ENCODE measurements at places on chromosomes 7 and 10.

DNA sequence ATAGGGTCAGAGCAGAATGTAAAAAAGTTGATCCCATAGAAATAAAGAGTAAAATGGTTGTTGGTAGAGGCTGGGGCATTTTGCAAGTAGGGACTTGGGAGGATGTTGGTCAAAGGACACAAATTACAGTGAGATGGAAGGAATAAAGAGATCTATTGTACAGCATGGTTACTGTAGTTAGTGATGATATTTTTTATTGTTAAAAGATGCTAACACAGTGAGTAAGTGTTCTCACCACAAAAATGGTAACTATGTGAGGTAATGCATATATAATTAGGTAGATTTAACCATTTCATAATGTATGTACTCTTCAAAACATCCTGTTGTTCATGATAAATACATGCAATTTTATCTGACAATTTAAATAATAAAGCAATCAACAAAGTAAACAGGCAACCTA lies 280.7 kb upstream of the MAGI2 start:
- no peak for DNase-seq

GRCh38 chr10:73916761-73917470 lies 6.0 kb downstream of the PLAU start:
- DNase-seq: no peak

- no peak for DNase-seq
Observed at GRCh38 chr7:1283941-1284742, 51.5 kb downstream of the UNCX start.

- DNase-seq: peak; percentile 93
Observed at GRCh38 chr7:1169409-1170368, 9.7 kb upstream of the ZFAND2A start.

- DNase-seq: no peak
Observed at GRCh38 chr10:9390516-9390915, 1336.0 kb downstream of the GATA3 start.

GRCh38 chr7:86592185-86592584 lies 51.5 kb upstream of the GRM3 start:
- DNase-seq: no peak

GRCh38 chr10:80252296-80252887 lies 37.1 kb downstream of the MAT1A start:
- DNase-seq: no peak

- DNase-seq: no peak
Observed at GRCh38 chr7:26166684-26167266, 14.8 kb downstream of the NFE2L3 start.

GRCh38 chr10:95567903-95568630 lies 6.9 kb upstream of the SORBS1 start:
- DNase-seq: no peak

GRCh38 chr7:84913731-84914130 lies 273.1 kb downstream of the SEMA3D start:
- no peak for DNase-seq

- DNase-seq: no peak
Observed at GRCh38 chr10:60921633-60922032, 22.4 kb downstream of the RHOBTB1 start.

- peak; percentile 88 for DNase-seq
Observed at GRCh38 chr10:6144406-6145165, 55.8 kb downstream of the RBM17 start.

DNA sequence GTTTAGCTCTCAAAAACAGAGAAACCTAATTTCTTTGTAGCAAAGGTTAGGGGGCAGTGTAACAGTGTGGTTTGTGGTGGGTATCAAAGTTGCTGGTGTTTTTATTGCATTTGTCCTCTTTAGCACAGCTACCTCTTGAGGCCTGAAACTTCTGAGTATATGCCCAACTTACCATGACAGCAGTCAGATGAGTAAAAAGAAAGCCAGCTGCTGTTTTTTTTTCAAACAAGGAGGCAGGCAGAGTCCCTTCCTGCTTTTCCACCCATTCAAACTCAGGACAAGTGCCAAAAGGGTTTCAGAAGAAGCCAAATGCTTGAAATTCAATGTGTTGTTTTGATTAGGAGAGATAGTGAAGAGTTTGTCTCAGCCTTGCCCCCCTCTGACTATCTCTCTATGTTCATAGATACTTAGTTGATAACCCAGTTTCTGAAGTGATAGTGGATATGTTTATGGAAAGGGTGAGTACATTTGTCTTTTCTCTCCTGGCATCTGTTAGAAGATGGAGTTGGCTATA lies 23.1 kb downstream of the GBF1 start:
- peak; percentile 16 for DNase-seq

DNA sequence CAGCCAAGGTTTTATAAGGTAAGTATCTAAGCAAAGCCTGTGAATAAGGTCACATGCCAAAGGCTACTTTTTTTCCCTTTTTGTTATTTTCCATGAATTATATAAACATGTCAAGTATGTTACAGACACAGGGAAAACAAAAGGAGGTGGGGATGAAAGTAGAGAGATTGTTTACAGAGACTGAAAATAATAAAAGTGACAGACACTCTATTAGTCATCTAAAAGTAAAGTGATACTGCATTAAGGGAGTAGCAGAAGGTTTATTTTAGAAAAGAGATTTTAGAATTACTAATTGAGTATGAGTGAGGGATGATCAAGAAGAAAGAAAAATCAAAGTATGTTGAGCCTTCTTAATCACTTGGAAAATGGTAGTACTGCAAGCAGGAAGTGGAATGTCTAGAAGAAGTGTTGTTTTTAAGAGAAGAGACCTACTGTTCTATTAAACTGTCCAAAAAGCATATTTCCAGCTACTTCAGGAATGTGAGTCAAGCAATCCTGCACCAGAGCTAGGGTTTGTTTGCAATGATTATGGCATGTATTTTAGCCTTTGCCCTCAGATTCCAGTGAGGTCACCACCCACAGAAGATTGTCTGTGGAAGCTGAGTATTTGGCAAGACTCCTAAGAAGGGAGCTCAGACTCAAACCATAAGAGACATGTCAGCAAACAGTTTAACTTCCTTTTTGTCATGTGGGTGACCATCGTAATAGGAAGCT lies 177.9 kb upstream of the PLXDC2 start:
- DNase-seq: no peak

GRCh38 chr7:136000288-136000913 lies 23.2 kb upstream of the MTPN start:
- DNase-seq: no peak

DNA sequence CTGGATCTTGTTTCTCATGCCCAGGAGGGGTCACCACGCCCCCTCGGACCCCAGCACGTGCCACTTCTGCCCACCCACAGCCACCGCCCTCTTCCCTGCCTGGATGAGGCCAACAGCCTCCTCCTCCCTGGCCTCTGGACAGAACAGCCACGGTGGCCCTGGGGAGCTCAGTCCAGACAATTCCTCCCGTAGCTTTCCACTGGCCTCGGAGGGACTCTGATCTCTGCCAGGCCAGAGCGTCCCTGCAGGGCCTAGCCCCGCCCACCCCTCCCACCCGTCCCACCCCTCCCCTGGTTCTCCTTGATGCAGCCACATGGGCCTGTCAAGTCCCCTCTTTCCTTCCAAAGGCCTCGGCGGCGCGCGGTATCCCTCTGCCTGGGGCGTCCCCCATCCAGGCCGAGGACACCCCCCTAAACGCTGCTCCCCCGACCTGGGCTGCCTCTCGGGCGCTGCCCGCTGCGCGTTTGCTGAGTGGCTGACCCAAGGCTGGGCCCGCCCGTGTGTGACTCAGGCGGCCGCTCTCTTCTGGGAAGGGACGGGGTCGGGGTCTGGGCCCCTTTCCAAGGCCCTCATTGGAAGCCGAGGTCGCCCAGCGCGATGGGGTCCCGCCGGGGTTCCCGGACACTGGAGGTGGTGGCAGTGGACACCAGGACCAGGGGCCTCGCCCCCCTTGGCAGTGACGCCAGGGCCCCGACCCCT lies 557 bp downstream of the TMEM120A start:
- DNase-seq: no peak

- DNase-seq: no peak
Observed at GRCh38 chr10:1369197-1369596, 313.0 kb downstream of the WDR37 start.

DNA sequence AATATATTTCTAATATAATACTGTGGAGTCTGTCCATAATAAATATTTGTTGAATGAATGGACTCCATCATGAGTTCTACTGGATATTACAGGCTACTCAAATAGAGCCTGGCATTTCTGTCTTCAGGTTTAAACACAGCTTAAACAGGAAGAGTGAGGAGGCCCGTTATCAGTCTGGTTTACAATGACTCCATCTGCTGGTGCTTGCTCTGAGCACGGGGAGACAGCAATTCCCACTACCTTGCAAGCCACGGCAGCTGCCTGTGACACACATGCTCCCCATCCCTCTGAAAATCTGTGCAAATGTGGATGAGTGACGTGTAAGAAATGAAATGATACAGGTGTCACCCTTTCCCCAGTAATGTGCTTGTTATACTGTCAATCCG lies 293.5 kb upstream of the IMMP2L start:
- no peak for DNase-seq

GRCh38 chr10:33336582-33337325 lies 2.3 kb upstream of the NRP1 start:
- DNase-seq: no peak

GRCh38 chr10:71622154-71622526 lies 97.4 kb downstream of the C10orf105 start:
- no peak for DNase-seq

GRCh38 chr7:152076324-152076821 lies 50.9 kb downstream of the GALNT11 start:
- DNase-seq: no peak

DNA sequence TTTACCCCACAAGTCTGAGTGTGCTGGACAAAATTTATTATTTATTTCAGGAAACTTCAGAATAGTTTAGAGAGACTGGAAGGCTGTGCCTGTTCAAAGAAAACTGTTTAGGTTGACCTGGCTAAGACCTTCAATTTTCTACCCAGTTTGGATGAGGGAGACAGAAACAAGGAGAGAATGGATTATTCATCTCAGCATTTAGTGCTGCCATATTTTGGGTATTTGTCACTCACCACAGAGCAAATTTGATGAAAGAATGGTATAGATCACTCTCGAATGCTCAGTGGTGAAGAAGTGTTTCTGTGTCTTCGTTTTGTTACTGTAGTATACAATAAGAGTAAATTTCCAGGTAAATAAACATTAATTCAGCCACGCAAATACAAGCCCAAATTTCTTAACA lies 71.8 kb downstream of the SEMA3C start:
- no peak for DNase-seq

GRCh38 chr10:44977287-44978212 lies 1.1 kb downstream of the DEPP1 start:
- DNase-seq: no peak

DNA sequence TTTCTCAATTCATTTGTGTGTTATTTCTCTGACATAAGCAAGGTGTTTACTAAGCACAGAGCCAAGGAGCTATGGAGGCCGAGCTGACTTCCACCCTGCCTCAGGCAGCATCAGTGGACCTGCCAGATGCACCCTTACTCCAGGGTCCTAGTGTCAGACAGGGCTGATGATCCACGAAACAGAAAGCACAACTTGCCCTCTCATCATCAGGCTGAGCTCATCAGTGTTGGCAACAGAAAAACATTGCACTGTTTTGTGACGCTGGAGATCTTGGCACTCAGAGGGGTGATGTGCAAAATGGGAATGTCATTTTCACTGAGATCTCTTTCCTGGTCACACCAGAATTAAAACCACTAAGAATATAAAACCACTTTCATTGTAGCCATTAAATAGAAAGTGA lies 201.8 kb downstream of the GLI3 start:
- DNase-seq: no peak

GRCh38 chr10:75977139-75977538 lies 545.7 kb downstream of the LRMDA start:
- DNase-seq: no peak

DNA sequence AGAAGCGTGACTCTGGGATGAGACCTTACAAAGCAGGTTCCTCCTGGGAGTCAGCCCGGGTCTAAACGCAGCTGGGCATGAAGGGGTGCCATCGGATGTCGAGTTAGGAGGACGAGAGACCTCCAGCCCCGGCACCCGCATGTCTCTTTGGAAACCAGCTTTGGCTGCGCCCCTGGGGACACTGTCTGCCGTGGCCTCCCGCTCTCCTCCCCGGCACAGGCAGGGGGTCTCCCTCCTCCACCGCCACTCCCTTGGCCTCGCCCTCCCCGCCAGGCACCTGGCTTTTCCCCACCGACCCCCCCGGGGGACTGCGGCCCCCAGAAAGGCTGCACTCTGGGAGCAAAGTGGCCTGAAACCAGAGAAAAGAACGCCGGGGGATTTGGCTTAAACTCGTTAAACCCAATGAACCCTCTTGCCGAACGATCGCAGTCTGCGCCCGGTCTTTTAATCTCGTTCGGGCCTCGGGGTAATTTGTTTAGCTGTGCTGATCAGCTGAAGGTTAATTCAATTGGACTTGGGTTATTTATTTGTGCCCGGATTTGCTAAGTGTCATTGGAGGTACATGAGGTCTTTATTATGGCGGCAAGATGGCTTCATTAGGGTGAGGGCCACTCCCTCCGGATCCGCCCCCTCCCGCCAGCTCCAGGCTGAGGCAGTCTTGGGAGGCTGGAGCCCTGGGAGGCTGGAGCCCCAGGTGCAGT lies 16.4 kb upstream of the PSMG3 start:
- no peak for DNase-seq
